ENCODE measurements at places on chromosomes 11 and 22.

DNA sequence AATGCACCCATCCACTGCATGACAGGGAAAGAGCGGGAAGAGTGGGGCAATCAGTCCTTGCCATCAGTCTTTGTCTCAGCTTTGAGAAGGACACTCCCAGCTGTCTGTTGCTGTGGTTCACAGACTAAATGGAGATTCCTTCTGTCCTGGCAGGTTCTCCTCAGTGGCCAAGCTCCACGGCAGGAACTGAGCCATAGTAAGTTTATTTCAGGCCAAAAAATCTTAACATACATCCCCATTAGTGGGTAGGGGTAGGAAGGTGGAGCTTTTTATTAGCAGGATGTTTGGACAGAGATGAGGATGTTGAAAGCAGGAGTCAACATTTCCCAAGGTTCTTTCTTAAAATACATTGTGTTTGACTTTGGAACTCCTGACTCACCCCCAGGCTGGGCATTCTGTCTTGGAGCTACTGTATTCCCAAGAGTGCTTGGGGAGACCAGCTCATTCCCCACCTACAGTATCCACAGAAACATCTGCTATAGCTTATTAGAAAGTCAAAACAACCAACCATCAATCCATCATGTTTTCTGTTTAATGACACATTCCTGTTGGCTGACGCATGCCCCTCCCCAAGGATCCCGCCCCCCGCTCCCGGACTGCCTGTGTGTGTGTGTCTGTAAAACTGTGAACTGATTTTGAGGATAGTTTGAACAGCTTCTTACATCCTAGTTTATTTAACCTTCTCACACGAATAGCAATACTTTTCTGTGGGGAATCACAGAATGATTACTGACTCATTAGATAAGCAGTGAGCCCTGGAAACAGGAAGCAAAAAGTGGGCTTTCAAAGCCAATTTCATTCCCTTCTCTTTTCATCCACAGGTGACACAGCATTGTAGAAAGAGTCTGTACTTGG is 109.5 kb downstream of the CCDC81 start:
- DNase-seq, result peak; percentile 87

- DNase-seq, result peak; percentile 32
Measured at GRCh38 chr11:68212421-68213134, 518 bp downstream of the KMT5B start.

DNA sequence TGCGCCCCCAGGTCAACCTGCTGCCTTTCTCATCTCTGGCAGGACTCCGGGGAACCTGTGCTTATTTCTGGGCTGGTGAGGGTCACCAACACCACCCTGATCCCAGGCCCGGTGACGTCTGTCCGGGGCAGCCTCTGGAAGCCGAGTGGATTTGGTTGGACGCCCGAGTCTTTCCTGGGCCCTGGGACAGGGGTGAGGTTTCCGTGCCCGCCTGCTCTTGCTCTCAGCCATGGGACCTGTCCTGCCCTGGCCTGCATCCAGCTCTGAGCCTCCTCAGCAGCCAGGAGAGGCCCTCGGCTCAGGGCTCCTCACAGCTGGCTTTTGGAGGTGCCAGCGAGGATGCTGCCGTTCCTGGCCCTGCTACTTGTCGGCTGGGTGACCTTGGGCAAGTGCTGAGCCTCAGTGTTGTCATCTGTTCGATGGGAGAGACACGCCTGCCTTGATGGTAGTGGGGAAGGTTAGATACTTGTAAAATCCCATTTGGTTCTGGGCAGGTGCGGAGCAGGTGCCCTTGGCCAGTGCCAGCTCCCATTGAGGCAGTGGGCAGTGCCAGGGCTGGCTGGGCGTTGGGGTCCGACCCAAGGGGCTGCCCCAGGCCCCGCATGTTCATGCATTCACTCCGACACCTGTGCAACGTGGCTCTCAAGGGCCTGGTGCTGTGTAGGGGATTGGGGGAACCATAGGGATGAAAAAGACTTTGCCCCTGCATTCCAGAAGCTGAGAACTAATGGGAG is 58.9 kb upstream of the THY1 start:
- DNase-seq, result no peak

DNA sequence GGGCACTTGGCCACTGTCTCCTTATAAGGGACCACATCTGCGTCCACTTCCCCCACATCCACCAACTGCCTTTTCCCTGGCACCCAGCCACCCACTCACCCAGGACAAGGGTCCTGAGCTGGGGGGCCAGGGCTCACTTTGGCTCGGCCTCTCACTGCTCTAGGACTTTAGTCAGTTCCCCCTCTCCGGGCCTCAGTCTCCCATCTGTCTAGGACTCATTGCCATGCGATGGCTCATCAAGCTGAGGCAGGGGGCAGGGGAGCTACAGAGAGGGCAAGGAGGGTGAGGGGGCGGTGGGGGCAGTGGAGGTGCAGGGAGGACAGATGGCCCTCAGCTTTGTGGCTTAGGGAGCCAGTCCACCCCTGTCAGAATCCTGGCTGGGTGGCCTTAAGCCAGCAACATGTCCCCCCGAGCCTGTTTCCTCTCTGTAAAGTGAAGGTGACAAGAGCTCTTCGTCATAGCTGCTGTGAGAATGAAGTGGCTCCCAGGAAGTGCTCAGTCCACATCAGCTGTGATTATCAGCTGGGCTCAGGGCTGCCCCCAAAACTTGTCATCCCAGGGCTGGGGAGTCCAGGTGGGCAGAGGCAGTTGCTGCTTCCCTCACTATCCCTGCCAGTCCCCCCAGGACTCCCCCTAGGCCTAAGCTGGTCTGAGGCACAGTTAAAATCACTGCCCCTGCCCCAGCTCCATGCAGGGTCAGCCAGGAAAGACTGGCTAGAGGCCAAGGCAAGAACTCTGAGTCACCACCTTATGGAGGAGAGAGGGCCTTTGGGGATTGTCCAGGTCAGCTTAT is 14.9 kb downstream of the RAC2 start:
- DNase-seq, result peak; percentile 85

- DNase-seq, result no peak
Measured at GRCh38 chr11:95152876-95153856, 63.5 kb downstream of the ENDOD1 start.

- DNase-seq, result no peak
Measured at GRCh38 chr22:22944268-22944985, 56.8 kb downstream of the IGLL5 start.

DNA sequence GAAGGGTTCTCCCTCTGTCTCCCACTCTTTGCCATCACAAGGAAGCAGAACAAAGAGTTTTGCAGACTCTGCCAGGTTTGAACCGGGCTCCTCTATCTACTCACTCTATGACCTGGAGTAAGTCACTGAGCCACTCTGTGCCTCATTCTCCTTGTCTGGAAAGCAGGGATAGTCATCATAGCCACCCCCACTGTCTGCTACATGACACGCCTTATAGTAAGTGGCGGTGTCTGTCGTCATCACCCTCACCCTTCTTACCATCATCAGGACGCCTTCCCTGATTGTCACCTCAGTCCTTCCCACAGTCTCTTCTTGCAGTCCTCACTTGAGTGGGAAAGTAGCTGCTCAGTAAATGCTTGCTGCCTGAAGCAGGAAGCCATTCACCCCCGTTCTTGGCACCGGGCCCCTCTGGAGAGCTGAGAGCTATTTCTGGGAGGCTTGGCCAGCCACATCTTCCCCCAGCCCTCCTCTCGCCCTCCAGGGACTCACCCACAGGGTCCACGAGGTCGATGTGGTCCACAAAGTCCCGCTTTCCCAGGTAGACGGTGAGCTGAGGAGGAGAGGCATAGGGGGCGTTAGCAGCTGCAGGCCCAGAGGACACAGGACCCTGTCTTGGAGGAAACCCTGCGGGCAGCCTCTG is 46.4 kb downstream of the TPBGL start:
- no peak for DNase-seq

GRCh38 chr11:11217289-11217928 is 135.6 kb downstream of the CSNK2A3 start:
- DNase-seq, result no peak

DNA sequence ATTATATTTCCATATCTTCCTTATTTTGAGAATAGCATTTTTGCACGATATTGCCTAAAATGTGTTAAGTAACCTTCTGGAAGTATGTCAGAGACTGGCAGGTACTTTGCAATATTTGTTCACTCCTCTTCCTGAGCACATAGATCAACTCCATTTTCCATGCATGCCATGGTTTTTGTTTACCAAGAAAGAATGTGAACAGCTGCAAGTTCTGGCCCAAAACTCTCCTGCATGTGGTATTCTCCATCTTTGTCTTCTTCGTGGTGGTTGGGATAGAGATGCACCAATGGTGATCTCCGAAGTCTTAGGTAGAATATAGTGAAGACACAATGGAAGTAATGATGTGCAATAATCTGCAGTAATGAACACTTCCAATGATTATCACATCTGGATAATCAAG is 2241.0 kb upstream of the RAG2 start:
- no peak for DNase-seq

DNA sequence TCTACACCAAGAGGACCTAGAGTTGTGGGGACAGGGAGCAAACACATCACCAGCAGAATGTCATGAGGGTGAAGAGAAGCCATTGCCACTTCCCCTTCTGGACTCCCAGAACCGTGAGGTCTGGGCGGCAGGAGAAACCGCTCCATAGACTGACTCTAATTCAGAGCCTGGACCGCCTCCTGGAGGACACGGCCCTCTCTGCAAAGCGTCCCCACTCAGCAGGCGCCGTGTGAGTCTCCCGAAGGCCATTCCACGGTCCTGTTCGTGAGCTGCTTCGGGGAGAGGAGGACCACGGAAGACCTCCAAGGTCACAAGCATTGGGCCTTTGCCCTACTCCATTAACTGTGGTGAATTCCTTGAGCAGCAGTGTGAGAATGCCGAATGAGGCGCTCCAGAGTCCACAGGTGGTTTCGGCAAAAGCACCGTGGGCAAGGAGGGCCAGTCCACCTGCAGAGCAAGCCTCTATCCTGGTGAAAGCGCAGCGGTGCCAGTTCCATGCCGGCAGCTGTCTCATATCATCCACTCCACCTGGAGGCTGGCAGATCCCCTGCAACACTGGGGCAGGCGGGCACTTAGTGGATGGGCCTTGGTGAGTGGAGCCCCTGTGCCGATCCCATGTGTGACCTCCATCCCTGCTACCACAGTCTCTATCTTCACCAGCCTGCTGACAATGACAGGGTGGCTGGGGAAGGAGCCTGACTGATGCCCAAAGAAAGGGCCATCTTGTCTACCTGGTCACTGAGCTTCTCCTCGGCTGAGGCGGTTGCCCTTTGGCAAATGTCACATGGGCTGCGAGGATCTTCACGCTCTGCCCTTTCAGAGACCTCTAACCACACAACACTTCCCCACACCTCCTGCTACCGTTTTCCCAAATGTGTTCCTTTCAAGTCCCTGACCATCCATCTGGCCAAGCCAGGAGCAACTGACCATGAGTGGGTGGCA is 7.5 kb downstream of the C11orf21 start:
- DNase-seq, result no peak

DNA sequence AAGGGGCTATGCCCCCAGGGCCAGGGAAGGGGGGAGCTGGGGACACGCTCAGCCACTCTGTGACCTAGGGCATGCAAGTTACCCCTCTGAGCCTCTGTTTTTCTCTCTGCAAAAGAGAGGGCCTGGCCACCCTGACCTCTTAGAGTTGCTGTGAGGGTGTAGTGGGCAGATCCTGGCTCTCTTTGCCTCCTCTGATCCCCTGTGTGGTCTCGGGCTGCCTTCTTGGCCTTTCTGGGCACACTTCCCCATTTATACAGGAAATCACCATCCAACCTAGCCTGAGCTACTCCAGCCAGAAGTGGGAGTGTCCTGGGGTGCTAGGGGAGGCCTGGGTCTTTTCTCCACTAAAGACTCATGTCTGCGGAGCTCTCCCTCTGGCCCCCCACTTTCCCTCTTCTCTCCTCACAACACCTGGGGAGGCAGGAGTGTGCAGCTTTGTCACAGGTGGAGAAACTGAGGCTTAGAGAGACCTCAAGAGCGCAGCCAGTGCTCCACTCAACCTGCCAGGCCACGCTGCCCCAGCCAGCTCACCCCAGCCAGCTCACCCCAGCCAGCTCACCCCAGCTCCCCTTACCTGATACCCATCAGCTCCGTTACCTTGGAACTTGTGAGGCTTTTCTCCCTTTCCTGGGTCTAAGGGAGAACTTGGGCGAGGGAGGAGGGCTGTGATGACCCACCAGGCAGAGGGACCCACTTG is 1.4 kb downstream of the AIFM3 start:
- no peak for DNase-seq

DNA sequence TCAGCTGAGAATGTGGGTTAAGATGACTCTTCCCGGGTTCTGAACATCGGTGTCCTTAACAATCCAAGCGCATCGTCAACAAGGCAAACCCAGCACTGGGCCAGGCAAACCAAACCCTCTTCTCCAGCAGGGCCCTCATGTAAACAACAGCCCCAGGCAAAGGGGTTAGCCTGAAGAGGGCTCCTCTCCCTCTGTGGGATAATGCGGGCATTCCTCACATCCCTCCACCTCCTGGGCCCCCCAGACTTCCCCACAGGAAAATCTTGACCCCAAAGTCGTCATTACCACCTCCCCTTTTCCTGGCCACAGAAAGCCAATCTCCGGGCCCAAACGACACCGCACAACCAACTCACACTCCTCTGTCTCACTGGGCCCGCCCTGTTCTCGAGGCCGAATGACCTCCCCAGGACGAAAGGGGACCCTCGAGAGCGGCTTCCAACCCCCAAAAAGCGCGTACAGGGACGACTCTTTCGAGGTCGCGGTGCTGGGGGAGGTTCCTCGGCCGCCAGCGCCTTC is 566 bp downstream of the DDB1 start:
- DNase-seq, result no peak
